ENCODE measurements at places on chromosomes 4 and X.

DNA sequence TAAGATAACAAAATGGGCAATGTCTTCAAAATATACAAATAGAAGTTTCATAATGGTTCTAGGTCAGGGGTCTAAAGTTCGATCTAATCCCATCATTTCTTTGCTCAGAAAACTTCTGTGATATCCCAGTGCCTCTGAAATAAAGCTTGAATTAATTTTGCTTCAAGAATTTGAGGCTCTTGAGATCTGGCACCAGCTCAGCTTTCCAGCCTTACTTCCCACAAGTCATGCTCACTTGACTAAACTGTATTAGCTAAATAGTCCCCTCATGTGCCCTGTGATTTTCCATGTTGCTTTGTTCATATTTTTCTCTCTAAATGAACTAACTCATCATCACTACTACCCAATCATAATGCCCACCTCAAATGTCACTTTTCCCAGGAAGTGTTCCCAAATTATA lies 50.8 kb upstream of the MBNL3 start:
- DNase-seq: no peak

GRCh38 chr4:23135792-23136645 lies 443.3 kb downstream of the GBA3 start:
- DNase-seq: peak; percentile 34

DNA sequence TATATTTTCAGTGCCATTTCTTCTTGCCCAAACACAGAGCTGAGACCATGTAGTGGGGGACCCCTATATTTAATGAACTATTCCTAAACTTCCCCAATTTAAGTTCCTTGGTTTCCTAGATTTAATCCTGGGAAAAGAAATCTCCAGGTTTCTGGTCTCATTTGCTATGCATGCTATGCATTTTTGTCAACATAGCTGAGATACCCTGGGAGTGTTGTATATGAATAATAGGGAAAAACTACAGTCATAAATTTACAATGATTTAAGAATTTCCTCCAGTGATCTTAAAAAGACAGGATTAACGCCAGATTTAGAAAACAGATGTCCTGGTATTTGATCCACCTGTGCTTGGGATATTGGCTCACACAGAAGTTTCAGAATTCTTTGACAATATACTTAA lies 136.8 kb upstream of the RAPGEF2 start:
- no peak for DNase-seq

DNA sequence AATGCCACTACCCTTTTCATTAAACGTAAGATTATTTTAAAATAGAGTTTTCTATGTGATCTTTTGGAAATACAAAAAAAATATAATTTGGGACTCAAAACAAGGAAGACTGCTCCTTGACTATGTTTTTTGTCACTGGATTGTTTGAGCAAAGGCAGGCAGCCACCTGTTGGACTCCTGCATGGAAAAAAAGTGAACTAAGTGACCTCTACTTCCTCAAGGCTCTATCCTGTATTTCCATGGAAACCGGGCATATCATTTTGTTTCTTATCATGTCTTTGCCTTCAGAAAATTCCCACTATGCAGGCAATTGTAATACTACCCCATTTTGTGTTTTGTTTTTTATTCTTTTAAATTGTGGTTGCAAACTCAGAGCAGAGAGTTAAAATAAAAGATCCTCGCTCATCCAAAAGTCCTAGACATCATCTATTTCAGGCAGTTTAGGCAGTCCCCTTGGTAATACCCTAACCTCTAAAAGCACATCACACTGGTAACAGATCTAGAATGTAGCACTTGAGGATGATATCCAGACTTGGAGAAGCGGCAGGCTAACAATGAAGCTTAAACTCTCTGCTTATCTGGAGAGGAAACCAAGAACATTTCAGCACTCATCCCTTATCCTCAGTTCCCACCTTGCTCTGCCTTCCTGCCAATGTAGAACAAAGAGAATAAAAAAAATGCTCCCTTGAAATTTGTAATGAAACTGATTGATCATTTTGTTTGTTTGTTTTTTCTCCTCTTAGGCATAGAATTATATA lies 165.7 kb downstream of the BANK1 start:
- DNase-seq: no peak

DNA sequence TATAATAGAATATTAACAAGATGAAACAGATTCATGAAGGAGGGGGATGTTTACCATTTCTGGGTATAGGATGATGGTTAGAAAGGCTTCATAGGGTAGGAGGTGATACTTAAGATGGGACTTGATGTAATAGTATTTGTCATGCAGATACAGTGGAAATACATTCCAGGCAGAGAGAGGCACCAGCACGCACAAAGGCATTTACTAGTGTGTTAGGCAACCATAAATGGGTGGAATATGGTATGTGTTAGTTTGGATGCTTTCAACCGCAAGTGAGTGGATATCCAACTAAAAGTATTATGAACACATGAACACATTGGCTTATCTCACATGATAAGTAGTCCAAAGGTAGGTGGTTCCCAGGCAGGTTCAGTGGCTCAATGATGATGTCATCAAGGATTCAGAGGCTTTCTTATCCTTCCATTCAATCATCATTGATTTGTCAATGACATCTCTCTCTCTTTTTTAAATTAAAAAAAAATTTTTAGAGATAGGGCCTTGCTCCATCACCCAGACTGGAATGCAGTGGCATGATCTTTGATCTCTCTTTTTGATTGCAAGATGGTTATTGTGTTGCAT lies 12.7 kb upstream of the STARD8 start:
- DNase-seq: no peak

Data from hippocampal formation (tissue), 2 donors.